Stimulated activated CD4-positive, alpha-beta T cell treated with anti-CD3 and anti-CD28 coated beads, Interleukin-15, amount 100 ng/mL, for 24 hours (primary cell): ENCODE measurements at places on chromosomes 7 and 10.

DNA sequence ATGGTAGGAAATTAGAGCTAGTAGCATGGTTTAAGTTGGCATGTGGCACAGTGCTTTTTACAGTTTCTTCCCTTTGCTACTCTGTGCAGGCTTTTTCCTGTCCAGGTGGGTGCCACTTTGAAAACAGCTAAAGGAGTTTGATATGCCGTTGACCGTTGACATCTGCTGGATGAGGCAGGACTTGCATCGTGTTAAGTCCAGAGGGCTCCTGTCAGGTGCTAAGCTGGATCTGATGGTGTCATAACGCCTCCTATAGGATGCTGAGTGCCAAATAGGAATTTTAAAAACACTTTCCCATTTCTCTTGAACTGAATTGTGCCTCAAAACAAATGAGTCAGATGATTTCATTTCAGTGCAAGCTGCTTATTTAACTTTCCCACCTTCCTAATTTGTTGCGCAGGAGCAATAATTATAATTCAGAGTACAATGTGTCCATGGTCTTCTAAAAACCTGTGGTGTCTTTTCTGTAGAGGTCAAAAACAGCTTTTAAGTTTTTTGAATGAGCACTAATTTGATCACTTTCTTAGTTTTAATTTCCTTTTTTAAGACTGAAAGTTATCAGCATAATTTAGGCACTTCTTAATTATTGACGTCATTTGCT, 178.3 kb downstream of the CDCA7L start:
- DNase-seq = peak; percentile 25

GRCh38 chr7:99203092-99203491, 4.8 kb downstream of the KPNA7 start:
- no peak for DNase-seq

- no peak for DNase-seq
Observed at GRCh38 chr10:111473361-111473760, 396.5 kb downstream of the ADRA2A start.

DNA sequence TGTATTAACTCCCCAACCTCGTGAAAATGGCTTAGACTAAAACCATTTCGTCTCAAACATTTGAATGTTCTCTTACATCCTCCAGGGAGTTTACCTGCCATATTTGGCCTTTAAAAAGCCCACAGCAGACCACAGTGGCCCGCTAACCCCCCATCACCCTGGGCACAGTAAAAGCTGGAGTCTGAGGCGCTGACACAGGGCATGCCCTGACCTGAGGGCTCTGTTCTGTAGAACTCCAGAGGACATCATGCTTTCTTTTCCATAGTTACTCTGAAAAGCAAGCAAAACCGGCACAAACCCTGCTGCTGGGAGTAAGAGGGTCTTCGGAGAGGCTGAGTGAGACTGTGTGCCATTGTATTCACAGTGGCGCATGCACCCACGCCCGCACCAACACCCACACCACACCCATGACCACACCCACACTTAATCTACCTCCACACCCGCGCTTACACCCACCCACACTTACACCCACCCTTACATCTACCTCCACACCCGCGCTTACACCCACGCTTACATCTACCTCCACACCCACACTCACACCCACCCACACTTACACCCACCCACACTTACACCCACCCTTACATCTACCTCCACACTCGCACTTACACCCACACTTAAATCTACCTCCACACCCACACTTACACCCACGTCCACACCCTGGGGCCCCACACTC, 32.1 kb downstream of the LRRC27 start:
- DNase-seq = peak; percentile 38

DNA sequence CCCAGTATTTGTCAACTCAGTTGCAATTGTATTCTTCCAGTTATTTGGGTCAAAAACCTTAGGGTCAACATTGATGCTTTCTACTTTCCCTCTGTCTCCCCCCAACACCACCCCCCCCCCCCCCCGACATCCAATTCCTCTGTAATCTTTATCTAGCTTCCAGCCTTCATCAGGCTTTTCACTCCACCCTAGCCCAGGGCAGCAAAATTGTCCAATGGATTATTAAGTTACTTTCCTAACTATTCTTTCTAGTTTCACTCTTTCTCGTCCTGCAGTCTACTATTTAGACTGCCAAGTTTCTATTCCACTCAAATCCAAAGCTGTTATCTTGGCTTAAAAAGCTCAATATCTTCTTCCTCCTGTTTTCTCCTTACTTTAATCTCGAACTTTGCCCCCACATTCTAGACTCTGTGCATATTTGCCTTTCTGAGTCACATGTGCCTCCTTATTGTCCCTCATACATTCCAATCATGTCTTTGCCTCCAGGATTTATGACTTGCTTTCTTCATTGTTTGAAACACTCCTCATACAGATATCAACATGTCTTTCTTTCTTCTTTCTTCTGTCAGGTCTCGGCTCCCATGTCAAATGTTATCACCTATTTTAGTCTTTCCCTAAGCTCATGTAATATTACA, 196.6 kb upstream of the TMEM196 start:
- no peak for DNase-seq

DNA sequence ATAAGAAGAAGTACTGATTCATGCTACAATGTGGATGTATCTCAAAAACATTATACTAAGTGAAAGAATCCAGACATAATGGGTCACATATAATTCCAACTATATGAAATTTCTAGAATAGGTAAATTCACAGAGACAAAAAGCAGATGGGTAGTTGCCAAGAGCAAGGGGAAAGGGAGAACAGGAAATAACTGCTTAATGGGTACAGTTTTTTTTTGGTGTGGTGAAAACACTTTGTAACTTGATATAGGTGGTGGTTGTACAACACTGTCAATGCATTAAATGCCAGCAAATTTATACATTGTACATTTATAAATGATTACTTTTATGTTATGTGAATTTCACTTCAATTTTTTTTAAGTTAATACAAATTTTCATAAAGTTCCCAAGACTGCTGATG, 19.4 kb upstream of the LRRN3 start:
- no peak for DNase-seq

- DNase-seq = no peak
Observed at GRCh38 chr7:75906991-75907667, 7.8 kb upstream of the POR start.

DNA sequence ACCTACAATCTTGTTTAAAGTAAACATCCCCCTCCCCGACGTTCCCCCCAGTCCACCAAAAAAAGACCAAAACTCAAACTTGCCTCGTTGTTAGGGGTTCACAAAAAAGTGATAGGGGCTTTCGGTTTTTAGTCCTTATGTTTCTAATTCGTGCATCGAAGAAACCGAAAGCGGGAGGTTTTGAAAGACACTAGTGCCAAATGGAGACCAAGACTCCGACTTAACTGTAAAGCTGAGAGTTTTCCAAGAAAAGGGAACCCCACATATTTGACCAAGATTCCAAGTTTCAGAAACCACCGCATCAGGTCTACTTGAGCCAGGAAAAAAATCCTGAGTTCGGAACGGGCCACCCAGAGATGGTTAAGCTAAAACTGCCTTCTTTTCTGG, 534 bp downstream of the PSMA2 start:
- no peak for DNase-seq

DNA sequence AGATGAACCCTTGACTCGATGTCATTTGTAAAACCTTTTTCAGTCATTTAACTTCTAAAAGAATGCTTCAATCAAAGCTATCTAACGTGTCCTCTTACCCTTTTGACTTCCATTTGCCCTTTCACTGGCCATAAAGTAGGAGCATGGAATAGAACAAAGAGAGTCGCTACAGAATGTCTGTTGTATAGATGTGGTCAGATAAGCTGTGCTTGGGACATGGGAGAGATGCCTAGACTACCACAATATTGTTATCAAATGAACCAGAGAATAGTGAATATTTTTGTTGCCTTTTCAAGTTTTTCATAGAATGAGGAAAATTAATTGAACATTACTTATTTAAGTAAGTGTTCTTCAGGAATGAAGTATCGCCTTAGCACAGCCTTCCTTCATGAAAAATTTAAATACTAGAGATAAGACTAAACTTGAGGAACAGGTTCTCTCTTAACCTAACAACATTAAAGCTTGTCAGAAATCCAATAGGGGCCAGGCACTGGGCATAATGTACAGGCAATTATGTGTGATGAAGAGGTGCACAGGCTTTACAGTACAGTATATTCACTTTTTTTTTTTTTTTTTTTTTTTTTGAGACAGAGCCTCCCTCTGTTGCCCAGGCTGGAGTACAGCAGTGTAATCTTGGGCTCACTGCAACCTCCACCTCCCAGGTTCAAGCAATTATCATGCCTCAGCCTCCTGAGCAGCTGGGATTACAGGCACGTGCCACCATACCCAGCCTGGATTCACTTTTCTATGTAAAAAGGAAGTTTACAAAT, 7.5 kb upstream of the KMT2E start:
- no peak for DNase-seq

DNA sequence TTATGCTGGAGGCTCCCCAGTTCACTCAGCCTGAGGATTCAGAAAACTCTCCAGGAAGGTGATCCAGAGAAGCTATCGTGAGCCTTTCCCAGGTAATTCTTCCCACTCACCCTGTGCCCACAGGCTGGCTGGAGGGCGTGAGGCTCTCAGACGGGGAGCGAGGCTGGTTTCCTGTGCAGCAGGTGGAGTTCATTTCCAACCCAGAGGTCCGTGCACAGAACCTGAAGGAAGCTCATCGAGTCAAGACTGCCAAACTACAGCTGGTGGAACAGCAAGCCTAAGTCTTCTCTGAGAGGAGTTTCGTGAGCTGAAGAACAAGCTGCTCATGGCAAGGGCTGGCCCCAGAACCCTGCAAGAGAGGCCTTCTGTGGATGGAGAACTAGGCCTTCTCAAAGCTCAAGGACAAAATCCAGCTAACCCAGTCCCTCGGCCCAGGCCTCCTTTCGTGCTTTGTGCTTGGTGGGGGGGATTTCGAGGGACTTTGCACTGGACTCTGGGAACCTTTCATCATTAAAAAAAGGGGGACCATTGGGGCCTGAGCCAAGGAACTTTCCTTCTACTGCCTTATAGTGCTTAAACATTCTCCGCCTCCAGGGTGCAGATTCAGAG, 23.6 kb downstream of the NOBOX start:
- DNase-seq = no peak

DNA sequence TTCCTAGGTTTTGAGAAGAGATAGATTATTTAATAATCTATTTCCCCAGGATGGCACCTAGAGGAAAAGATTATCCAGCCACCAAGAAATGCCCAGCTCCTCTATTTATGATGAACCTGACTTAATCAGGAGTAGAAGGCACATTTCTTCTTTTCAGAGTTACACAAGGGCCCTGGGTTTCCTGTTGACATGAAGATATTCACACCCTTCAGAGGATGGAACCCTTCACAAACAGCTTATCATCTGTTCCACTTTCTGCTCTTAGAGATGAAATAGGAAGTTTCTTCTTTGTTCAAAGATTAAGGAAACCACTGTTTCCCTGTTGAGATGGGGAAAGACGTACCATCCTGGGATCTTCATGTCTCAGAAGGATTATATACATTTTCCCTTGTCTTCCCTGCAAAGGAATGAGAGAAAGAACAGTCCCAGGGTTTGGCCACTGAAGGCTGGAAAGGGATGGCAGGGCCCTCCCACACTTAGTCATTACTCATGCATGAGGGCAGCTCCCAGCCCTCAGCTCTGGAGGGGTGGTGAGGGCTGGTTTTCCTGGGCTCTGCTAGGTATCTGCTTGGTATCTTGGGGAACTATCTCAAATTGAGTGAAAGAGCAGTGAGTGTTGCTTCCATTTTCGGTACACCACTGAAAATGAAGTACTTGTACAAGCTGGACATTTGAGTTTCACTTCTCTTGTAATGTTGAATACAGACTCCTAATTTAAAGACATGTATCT, 64.0 kb downstream of the MTPAP start:
- DNase-seq = no peak

DNA sequence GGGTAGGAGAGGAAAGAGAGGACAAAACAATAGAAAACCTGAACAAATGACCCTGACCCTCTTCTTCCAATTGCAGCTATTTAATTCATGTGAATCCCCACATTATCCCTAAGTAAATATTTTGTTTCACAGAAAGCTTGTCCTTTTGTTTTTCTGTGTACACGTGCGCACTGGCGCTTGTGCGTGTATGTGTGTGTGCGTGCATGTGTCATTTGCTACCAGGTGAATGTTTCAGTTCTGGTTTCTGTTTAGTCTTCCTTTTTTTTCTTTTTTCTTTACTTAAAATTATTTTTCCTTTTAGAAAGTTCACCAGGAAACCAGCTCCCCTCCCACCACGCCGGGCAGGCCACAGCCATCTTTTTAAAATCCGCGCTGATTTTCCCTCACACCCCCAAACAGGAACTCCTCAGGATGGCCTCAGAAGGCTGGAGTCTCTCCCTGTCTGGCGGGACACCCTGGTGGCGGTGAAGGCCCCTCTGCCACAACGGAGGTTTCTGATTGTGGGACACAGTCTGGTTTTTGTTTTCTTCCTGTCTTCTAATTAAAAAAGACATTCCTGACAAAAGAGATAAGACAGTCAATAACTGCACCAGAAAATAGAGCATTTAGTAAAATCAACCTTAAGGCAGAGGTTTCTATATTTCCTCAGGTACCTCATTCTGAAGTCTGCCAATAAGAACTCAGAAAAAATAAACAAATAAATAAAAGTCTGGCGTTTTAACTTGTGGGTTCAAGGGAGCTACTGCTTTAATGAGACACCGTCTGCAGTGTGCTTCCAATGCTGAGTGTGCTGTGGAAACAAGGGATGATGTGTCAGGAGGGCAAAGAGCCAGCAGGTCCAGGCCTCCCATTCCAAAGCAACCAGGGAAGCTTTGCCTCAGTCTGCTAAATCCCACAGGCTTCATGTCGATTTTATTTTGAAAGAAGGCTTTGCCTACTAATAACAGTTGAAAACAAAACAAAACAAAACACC, 17.4 kb downstream of the IRF5 start:
- no peak for DNase-seq

DNA sequence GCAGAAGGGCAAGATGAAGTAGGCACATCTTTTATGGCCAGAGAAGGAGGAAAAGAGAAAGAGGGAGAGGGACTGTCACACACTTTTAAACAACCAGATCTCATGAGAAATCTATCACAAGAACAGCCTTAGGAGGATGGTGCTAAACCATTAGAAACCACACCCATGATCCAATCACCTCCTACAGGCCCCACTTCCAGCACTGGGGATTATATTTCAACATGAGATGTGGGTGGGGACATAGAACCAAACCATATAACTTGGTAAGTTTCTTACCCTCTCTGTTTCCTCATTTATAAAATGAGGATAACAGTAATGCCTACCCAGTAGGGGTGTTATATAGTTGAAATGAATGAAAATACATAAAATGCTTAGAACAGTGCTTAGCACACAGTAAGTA, 66.0 kb downstream of the CHCHD3 start:
- DNase-seq = no peak

DNA sequence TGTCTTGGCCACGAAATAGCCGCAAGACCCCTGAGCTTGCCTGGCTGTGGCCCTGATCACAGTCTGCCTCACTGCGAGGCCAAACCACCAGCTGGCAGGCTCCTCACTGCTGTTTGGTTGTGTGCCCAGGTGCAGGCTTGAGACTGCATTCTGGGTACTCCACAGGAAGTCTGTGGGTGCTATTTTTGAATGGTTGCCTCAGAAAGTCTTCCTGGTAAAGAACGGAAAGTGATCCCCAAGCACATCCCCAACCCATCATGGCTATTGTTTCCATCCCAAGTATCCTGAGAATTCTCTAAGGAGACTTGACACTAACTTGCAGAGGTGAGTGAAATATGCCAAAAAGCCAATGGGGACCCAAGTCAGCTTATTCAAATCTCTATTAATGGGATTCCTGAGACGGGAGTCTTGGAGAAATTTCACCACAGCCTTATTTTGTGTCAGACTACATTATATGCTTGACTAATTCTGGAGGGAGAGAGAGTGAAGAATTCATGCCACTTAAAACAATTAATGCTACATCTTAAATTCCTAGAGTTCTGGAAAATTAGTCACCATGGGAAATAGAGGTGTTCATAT, 170.9 kb downstream of the RAMP3 start:
- no peak for DNase-seq

GRCh38 chr7:78476851-78477405, 678.4 kb downstream of the PHTF2 start:
- no peak for DNase-seq
